Osteocyte (in vitro differentiated cells): ENCODE measurements at places on chromosomes 5 and 9. TPM values are rescaled to one million over a fixed set of nuclear protein-coding genes. Genes with fewer than 3 reads are reported as not detected.

DNA sequence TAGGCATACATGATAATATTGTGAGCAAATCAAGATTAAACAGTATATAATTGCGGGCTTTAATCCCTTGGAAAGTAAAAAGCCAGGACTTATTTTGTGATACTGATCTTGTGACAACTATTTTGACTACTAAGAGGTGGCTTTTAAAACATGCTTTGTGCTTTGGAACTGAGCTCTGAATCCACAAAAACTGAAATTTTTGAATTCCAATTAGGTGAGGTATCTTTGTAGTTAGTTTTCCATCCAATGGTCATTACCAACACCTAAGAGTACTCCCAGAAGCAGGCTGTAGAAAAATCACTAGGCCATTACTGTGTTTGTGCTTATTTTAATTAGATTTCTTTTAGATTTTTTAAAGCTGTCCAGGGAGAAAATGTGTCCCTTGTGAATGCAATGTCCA is 559.5 kb upstream of the WWC1 start:
- DNase-seq, result no peak
- no peaks in the 10 kb centered on the region for H3K36me3 ChIP-seq
- no peak overlapping the region for H3K4me3 ChIP-seq
- no peaks in the 10 kb centered on the region for H3K27me3 ChIP-seq
- no peak overlapping the region for H3K27ac ChIP-seq

EXOSC2 gene
- 26.1 and 26.2 TPM in 2 replicates for total RNA-seq

ARHGEF39 gene
- 0.86 and 1.6 TPM in 2 replicates for total RNA-seq

CDH10 gene
- total RNA-seq, result not detected in 2 replicates

GRCh38 chr9:35338086-35338485 is 151.8 kb upstream of the RUSC2 start:
- no peaks in the 10 kb centered on the region for H3K27me3 ChIP-seq
- no peaks in the 10 kb centered on the region for H3K36me3 ChIP-seq
- H3K27ac ChIP-seq, result no peak overlapping the region
